C1 segment of cervical spinal cord (tissue), 14 donors: ENCODE measurements at places on chromosomes 11 and 22.

DNA sequence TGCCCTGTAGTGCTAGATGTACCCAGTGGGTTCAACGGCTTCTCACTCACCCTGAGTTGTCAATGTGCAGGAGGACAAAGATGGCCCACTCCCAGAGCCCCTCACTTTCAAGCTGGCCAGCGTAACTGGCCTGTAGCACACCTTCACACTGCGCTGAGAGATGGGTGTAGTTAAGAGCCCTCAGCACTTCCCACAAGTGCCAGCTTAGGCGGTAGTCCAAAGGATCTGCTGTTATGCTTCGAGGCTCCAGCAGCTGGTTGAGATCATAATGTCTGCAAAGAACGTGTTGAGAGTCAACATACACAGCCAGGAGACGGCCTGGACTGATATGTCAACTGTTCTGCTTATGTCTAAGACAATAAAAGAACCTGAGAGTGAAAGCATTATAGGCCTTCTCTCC, 14.7 kb upstream of the CHRNA10 start:
- DNase-seq, result no peak

- DNase-seq, result no peak
Measured at GRCh38 chr22:25403811-25404471, 160.5 kb upstream of the GRK3 start.

- no peak for DNase-seq
Measured at GRCh38 chr11:76025817-76026216, 180.5 kb downstream of the WNT11 start.

DNA sequence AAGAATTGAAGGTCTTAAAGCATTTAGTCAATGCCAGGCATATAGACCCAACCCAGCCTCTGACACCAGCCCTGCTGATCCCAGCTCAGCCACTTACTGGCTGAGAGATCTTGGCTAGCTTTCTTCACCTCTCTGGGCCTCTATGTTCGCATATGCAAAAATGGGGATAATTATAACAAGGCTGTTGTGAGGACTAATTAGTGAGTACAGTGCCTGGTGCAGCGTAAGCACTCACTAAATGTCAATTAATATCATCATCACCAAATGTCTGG, 10.5 kb downstream of the CHST1 start:
- no peak for DNase-seq
